Cardiac septum (tissue), 1 donor: ENCODE measurements at places on chromosomes 4 and X. TPM values are rescaled to one million over a fixed set of nuclear protein-coding genes. Genes with fewer than 3 reads are reported as not detected.

MAGEB3 gene
- not detected for total RNA-seq

DNA sequence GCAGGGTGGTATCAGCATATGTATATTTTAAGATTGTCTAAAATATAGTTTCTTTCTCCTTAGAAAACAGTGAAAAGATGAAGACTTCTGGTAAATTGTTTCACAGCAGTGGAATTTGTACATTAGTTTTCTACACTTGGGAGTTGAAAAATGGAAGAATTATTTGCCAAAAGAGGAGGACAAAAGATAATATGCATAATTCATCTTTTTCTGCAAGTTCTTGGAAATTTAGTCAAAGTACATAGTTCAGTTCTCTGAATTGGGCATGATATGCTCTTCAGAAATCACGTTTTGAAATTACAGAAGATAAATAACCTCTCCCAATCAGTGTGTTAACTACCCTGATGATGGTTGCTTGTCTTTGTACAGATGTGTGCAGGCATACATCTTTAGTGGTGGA lies 47.0 kb downstream of the RBPJ start:
- no peak for DNase-seq

DNA sequence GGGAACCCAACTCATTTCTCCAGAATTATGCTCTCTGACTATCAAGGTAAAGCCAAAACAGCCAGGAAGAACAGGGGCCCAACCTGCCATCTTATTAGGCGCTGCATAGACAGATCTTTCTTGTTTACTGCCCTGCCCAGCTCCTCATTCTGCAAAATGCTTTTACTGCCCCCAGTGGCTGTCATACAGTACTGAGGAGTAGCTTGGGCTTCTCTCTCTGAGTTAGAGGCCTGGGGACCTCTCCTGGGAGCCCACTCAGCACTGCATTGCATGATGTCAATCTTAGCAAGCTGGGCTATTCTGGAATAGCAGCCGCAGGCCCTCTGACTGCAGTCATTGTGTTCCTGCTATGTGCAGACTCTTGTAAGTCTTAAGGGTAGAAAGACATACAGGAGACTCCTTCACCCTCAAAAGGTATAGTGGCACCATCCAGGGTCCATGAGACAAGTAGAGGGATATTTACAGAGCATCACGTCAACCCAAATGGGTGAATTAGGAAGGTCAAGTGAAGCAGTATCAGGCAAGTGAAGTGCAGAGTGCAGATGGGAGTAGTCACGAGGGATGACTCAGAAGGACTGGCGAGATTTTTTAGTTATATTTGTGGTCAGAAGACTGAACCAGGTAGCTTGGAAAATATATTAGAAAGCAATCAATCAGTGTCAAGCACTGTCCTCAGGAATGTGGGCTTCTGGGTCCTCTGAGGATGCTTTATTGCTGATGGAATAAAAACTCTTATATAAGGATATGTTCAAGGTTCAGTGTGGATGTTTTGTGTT lies 294.1 kb upstream of the SFRP2 start:
- DNase-seq: no peak

FATE1 gene
- total RNA-seq: 0.67 TPM

CCSER1 gene
- 15.7 TPM for total RNA-seq

- DNase-seq: no peak
These were observed 42.9 kb upstream of the HS3ST1 start for GRCh38 chr4:11471618-11472017.

DNA sequence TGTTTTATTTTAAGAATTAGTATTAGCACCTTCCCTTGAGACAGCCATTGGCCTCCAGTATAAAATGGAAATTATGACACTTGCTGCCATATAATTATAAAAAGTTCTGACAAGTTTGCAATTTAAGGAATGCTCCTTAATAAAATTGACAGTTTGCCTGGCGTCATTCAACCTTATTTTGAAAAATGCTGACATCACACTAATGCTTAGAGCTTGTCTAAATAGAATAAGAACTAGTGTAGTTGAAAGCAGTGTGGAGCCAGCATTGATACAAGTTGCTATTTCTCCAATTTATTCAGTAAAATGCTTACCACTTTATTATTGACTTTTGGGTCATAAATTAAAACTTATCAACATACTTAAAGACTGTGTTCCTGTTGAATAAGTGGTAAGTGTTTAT lies 54.3 kb upstream of the ARX start:
- no peak for DNase-seq

LANCL3 gene
- total RNA-seq: 0.75 TPM
